ENCODE measurements at places on chromosomes 2 and 18. TPM values are rescaled to one million over a fixed set of nuclear protein-coding genes. Genes with fewer than 3 reads are reported as not detected.

GRCh38 chr2:58107803-58108710 lies 61.5 kb downstream of the VRK2 start:
- H3K36me3 ChIP-seq = peaks cover 3% of the 10 kb centered on the region
- no peaks in the 10 kb centered on the region for H3K27me3 ChIP-seq
- no peaks in the 10 kb centered on the region for H3K4me1 ChIP-seq
- H3K4me3 ChIP-seq = no peak overlapping the region
- no peak for DNase-seq
- no peak overlapping the region for H3K27ac ChIP-seq

- H3K27ac ChIP-seq = no peak overlapping the region
- no peaks in the 10 kb centered on the region for H3K36me3 ChIP-seq
- no peaks in the 10 kb centered on the region for H3K27me3 ChIP-seq
- H3K4me3 ChIP-seq = no peak overlapping the region
These were observed 190.5 kb downstream of the LOXHD1 start for GRCh38 chr18:46466234-46467160.

DNA sequence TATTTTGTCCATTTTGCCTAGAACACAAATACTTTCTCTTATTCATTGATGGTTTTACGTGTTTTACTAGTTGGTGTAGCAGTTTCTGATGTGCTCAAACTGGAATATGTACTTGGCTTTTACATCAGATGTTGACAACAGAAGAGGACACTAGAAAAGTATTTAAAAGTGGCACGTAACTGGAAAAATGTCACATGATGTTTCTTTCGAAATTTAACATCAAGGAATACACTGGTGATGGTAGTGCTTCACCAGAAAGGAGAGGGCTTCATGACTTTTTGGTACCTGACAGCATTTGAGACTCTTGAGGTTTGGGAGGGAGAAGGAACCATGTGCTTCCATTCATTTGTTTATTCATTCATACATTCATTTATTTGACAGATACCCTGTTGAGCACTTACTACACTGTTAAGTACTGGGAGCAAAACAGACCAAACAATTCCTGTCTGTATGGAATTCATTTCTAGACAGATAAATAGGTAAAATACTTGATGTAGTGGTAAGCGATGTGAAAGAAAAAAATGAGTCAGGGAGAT lies 1.5 kb downstream of the GIGYF2 start:
- H3K27ac ChIP-seq = peak overlapping the region; percentile 99
- peak overlapping the region; percentile 98 for H3K4me3 ChIP-seq
- peaks cover 57% of the 10 kb centered on the region for H3K4me1 ChIP-seq
- DNase-seq = no peak
- no peaks in the 10 kb centered on the region for H3K36me3 ChIP-seq

DNA sequence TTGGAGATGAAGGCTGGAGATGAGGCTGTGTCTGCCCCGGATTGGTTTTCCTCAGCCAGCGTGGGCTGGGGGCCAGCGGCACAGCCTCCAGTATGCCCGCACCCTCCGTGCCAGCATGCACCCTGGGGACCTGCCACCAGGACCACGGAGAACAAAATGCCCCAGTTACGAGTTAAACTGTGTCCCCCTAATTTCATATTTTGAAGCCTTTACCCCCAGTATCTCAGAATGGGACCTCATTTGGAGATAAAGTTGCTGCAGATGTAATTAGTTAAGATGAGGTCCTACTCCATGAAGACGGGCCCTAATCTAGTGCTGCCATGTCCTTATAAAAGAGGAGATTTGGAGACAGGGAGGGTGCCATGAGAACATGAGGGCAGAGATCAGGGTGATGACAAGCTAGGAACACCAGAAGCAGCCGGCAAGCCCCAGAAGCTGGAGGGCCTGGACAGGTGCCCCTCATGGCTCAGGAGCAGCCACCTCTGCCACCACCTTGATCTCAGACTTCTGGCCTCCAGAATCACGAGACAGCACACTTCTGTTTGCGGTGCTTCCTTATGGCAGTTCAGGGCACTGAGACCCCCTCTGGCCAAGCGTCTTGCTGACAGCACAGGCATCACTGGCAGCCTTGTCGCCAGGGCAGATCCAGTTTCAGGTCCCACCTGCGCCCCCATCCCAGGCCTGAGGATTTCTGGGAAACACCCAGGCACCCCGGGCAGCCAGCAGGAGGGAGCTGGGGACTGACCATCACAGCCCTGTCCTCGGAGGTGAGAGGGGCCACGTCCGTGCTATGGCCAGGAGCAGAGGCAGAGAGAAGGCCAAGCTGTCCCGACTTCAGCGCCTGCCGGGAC lies 29.4 kb downstream of the KIF1A start:
- H3K27me3 ChIP-seq = no peaks in the 10 kb centered on the region
- no peaks in the 10 kb centered on the region for H3K4me1 ChIP-seq
- no peaks in the 10 kb centered on the region for H3K36me3 ChIP-seq
- DNase-seq = no peak
- no peak overlapping the region for H3K4me3 ChIP-seq

DNA sequence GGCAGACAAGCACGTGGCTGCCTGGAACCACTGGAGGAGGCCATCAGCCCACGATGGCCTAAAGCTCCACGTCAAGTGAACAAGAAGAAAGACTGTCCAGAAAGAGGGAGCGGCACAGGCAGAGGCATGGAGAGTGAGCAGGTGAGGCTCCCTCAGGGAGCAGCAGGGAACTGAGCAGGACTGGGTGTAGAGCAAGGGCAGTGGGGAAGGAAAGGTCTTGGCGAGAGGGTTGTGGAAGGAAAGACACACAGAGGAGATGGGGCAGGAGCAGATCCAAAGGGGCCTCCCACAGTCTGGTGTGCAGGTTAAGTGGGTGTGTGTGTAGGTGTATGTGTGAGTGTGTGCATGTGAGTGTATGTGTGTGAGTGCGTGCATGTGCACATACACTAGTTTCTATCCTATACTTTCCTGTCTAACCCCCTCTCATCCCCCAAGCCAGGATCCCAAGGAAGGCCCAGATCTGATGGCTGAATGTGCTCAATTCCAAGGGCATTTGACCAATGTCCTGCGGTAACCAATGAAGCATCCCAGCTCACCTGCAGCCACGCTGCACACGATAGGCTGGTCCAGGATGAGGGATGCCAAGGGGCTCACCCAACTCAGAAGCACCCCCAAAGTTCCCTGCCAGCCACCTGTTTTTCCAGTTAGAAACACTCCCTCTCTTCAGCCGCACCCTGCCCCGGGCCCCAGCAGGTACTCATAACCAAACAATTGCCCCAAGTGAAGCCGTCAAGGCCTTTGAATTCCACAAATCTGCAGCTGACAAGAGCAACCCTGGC lies 262.5 kb upstream of the RAB6C start:
- no peaks in the 10 kb centered on the region for H3K36me3 ChIP-seq
- DNase-seq = peak; percentile 91
- no peak overlapping the region for H3K4me3 ChIP-seq
- no peaks in the 10 kb centered on the region for H3K4me1 ChIP-seq
- peaks cover 18% of the 10 kb centered on the region for H3K27me3 ChIP-seq

DNA sequence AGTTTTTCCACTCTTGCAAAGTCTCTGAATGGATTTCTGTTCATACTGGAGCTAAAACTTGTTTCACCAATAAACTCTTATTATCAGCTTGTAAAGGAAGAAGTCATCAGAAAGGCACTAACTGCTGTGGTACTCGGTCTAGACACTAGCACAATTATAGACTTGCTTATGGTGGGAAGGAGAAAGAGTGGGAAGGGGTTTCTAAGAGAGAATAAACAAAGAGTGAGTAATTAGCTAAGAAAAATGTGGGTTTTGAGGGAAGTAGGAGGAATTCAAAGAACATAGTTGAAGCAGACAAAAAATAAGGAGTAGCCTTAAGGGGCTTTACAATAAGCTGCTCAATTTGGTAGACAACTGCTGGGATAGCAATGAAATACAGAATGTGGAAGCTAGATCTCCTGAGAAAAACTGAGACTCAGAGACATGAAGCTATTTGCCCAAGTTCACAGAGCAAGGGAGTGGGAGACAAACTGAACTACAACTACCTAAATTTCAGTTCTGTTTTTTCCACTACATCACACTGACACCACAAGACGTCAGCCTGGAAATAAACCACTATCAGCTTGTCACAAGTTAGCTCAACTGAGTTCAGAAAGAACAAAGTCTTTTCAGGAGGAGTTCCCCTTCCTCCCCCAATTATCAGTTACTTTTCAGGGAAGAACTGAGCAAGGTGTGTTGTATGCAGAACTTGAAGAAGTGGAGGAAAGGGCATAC lies 59.7 kb downstream of the MAP4K3 start:
- H3K4me1 ChIP-seq = peaks cover 29% of the 10 kb centered on the region
- no peak overlapping the region for H3K27ac ChIP-seq
- no peak for DNase-seq
- H3K4me3 ChIP-seq = no peak overlapping the region
- no peaks in the 10 kb centered on the region for H3K27me3 ChIP-seq

DNA sequence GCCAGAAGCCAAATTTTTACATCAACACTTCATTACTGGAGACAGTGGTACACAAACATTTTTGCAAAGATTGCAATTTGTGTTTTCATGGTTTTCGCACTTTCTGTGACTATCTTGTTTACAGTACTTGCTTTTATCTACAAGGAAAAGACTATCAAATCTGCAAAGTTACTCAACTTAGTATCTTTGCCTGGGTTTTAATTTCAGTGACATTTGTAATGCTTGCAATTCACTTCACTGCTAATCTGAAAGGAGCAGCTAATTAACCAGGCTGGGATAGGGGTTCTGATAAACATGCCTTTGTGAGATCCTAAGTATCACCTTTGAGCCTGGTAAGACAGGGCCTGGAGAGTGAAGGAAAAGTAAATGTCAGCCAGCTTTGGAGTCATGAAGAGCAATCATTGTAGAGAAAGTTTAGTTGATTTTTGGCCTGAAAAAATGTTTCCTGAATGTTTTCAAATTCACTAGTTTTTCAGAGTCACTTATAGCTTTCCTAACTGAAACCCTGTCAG lies 194.2 kb downstream of the RIT2 start:
- no peaks in the 10 kb centered on the region for H3K36me3 ChIP-seq
- H3K4me3 ChIP-seq = no peak overlapping the region
- no peak overlapping the region for H3K27ac ChIP-seq
- H3K27me3 ChIP-seq = no peaks in the 10 kb centered on the region
- H3K4me1 ChIP-seq = no peaks in the 10 kb centered on the region

The SPIRE1 gene
- total RNA-seq = 37.5 TPM
